ENCODE measurements at places on chromosomes 3 and 15.
A peak's percentile ranks its signal among the peaks of the same experiment; 100 is the strongest.

DNA sequence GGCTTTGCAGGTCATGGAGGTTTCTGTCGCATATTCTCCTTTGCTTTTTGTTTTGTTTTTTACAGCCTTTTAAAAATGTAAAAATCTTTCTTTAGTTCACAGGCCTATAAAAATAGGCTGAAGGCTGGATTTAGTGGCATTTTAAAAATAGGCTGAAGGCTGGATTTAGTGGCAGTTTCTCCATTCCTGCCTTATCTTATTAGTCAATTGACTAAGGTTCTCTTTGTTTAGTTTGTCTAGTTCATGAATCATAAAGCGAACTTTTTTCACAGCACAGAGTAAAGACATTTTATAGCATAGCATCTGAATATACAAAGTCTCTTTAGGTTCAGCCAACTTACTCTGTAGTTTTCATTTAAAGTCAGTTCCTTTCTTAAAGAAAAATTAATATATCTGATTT is 31.4 kb downstream of the AP4E1 start:
- DNase-seq = no peak

- no peak for DNase-seq
Measured at GRCh38 chr3:49906073-49906743, 2.5 kb upstream of the MST1R start.

DNA sequence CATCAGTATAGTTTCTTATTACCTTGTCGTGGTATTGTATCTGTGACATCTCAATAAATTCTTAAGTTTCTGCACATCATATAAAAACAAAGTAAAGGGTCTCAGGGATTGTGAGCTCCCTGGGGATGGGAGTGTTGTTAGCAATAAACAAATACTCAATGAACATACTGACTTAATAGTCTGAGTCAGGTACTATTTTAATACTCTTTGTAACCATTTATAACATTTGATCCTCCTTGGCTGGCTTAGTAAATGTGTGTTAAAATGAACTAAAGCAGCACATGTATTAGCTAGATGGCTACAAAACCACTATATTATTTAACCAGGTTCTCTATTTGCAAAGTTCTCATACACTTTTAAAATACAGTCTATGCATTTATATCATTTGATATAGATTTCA is 1.8 kb downstream of the ICE2 start:
- DNase-seq = no peak

- no peak for DNase-seq
Measured at GRCh38 chr15:60788692-60789103, 309.8 kb upstream of the ICE2 start.

- no peak for DNase-seq
Measured at GRCh38 chr3:183698318-183698751, 738 bp downstream of the YEATS2 start.

DNA sequence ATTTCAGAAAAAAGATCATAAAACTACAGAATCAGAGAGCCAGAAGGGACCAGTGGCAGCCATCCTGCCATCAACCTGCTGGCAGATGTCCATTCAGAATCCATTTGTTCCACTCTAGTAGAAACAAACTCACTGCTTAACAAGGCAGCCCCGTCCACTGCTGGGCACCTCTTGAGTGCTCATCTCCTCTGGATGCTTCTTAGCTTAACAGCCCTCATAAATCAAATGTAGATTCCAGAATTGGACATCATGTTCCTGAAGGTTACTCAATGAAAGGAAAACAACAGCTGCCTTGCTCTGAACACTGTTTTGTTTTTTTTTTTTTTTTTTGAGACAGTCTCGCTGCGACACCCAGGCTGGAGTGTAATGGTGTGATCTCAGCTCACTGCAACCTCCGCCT is 37.3 kb downstream of the ABCC5 start:
- no peak for DNase-seq

DNA sequence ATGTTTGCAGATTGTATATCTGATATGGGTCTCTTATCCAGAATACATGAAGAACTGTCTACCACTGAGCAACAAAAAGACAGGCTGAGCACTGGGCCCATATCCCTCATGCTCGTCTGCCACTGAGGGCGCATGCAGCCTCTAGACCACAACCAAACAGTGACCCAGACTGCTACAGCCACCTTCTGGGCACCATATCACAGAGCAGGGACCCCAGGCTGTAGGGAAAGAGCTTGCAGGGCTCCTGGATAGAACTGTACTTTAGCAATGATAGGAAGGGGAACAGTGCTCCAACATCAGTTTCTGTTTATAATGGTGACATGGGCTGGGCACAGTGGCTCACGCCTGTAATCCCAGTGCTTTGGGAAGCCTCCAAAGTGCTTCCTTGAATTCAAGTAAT is 40.2 kb upstream of the TMEM87A start:
- no peak for DNase-seq

DNA sequence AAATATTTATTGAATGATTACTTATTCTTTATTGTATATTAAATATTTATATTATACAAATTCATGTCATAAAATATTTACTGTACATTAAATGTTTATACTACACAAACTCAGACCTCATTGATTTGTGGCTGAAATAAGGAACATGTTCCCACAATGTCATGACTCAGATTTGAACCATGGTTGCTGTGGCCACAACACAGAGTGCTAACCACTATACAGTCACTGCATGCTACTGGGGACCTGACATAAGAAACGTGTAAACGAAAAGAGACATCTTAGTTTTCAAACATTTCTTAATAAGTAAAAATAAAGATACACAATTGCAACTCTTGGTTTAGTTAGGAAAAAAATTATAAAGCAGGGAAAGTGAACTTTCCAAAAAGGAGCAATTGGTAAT is 99.1 kb upstream of the AGTR1 start:
- no peak for DNase-seq

DNA sequence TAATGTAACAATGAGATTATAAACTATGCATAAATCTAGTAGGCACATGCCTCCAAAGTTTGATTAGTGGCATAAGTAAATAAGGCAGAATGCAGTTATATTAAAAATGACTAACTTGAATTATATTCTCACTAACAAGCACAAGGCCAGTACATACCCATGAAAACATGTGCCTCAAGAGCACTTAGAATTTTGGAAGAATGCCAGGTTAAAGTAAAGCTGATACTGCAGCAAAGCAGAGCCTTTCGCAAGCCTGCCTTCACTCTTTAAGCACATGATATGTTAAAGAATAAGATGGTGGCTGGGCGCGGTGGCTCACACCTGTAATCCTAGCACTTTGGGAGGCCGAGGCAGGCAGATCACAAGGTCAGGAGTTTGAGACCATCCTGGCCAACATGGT is 49.0 kb downstream of the KBTBD12 start:
- peak; percentile 81 for DNase-seq

GRCh38 chr3:119639494-119640350 is 20.7 kb downstream of the POPDC2 start:
- no peak for DNase-seq

GRCh38 chr3:13124631-13125030 is 51.4 kb upstream of the IQSEC1 start:
- no peak for DNase-seq

DNA sequence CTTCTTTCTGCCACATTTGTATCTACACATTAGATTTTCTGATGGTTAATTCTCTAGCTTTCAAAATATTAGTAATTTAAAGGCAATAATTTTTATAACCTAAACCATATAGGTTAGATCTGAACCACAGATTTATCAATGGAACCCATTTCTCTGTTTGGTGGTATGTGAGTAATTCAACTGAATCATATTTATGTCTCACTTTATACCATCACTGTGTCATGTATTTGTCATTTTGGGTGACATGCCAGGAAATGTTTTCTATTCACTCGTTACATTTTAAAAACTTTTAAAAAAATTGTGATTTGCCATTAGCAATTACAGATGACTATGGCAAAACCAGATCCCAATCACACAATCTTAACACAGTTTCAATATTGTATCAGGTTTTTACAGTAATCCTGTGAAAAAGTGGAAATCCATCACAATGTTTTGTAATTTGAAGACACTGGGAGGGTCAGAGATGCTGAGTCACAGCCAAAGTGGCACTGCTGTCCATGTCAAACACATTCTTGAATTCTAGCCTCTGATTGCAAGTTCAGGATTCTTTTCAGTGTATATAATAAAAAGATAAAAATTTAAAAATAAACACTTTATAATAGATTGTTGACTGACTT is 356.0 kb upstream of the RBMS3 start:
- no peak for DNase-seq

DNA sequence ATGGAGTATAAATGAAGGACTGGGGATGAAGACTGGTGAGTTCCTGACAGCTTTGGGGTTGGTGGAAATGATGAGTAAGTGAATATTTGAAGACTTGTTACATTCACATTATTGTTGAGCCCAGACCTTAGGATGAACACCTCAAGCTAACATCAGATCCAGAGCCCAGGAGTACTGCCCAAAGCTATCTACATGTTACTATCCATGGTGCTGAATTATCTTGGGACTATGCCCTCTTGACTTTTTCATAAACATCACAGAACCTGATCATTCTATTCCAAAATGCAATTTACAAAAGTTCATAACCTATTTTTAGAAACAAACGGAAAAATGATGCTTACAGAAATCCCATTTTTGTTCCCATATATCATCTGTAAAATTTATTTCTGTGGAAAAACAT is 613.3 kb downstream of the TUSC7 start:
- DNase-seq = peak; percentile 3

- DNase-seq = no peak
Measured at GRCh38 chr3:129259612-129260477, 10.4 kb downstream of the COPG1 start.

DNA sequence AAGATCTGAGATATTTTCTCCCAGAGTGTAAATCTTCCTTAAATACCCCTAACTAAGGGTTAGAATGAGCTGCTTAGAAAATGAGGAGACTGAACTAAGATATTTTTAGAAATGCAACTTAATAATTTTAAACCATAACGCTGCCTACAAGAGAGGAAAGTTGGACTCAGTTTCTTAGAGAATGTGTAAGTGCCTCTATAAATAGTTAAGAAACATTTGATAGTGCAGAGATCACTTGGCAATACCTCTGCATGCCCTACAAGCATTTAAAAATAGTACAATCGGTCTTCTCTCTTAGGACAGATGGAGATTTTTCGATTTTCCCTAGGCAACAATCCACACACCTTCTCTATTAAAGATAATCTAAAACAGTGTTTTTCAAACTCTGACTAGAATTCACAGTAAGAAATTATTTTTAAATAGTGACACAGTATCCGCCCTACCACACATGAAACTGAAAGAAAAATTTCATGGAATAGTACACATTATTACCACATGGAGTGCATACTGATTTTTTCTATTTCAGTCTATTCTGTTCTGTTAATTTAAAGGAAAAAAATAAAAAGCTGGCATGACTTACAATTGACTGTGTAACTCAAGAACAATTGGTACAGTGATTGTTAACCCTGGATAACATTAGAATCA is 83.2 kb downstream of the GADL1 start:
- no peak for DNase-seq

- no peak for DNase-seq
Measured at GRCh38 chr15:62547584-62547983, 382.5 kb upstream of the C2CD4B start.

DNA sequence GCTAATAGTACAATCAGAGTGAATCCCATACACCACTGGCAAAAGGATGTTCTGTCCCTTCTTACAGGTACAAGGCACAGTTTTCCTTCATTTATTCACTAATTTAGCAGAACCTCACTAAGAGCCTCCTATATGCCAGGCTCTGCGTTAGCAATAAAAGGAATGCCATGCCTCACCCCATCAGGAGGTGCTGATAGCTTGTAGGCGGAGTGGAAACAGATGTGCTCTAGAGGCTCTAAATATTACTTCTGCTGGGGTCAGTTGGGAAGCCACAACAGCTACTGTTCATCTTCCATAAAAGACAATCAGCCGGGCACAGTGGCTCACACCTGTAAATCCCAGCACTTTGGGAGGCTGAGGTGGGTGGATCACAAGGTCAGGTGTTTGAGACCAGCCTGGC is 24.4 kb downstream of the MLH1 start:
- no peak for DNase-seq

DNA sequence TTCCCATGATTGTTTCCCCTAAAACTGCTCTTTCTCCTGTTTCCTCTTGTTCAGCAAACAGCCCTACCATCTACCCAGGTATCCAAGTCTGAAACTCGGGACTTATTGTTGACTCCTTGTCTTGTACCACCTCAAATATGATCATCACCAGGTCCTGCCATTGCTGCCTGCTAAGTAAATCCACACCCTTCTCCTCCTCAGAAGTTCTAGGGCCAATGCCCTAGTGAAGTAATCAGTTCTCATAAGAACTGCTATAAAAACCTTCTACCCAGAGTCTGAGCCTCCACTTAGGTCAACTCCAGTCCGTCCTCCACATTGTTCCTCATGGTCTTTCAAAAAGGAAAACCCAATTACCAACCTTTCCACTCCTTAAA is 77.0 kb upstream of the IL12A start:
- DNase-seq = no peak

DNA sequence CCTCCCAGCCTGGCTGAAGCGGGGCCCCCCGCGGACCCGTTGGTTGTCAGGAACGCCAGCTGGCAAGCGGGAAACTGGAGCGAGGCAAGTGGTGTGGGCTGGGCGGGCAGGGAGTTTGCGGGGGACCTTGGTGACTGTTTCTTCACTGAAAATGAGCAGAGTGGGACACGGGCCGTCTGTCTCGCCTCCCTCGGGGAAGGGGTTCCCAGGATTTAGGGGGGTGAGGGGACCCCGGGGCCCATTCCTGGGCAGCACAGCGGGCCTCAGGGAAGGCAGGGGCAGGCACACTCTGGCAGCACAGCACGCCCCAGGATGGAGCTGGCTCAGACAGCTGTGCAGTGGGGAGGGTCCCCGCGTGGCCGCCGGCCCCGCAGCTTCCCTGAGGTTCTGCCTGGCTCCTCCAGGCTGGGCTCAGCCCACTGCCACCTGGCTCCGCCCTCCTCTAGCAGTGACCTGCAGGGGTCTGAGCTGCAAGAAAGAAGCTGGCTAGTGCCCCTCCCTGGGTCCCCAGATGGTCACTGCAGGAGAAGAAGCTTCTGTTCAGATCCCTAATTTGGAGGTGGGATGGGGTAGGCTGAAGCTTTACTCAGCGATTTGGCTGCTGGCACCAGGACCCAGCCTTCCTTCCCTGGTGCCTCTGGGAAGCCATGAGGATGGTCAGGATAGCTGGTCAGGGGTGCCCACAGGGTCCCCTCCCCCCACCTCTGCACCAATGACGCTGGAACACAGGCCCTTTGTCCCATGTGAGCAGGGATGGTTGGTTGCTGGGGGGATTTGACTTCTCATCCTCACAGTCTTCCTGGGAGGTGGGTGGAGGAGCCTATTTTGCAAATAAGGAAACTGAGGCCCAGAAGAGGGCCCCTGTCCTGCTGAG is 90.4 kb downstream of the TBC1D2B start:
- DNase-seq = no peak

All from retinal pigment epithelial cell (primary cell).